ENCODE measurements at places on chromosomes 2 and 18.

DNA sequence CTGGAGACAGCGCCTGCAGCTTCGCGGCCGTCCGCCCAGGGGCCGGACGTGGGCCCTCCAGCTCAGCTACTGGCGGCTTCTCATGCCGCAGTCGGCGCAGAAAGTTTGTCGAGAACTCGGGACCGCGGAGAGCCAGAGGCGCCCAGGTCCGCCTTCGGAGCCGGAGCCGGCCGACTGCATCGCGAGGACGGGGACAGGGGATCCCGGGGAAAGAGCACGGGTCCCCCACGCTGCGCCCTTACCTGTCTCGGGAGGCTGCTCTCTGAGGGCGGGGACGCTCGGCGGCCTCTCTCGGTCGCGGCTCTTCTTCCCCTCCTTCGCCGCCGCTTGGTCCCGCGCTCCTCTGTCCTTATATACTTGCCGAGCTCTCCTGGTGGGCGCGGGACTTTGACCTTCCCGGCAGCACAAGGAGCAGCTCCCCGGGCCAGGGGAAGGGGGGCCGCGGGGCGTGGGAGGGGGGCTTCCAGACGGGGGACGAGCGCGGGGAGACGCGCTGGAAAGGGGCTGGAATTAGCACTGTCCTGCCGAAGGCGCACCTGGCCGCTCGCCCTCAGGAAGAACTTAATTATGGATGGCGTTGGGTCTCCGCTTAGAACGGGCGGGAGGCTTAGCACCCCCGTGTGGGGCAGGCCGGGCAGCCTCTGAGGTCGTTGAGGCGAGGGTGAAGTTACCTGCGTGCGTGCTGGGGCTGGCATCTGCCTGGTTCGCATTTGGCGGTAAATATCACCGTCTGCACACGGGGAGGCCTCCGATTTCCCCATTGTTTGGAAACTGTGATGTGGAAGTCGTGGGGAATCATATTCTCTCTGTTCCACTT lies at the start of gene POMC:
Gene POMC, minus strand, starts transcription at position 325 of the 817 bp plus-strand sequence. CDS start 3,808 bp downstream, outside the sequence.
- DNase-seq, result no peak

DNA sequence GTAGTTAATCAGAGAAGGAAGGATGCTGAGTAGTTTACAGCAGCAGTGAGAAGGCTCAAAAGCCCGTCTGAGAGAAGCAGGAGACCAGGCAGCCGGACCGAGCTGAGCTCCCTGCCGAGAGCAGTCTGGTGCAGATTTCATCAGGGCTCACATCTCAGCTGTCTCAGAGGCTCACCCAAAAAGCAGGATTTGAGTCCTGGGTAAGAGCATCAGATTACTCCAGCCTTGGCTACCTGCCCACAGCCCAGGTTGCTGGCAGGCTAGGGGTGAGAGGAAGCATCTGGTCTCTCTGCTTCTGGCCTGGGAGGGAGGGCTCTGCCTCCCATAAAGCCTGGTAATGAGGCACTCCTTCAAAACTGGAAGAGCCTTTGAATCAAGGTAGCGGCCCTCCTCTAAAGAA lies 140.5 kb downstream of the ST6GAL2 start:
- no peak for DNase-seq

DNA sequence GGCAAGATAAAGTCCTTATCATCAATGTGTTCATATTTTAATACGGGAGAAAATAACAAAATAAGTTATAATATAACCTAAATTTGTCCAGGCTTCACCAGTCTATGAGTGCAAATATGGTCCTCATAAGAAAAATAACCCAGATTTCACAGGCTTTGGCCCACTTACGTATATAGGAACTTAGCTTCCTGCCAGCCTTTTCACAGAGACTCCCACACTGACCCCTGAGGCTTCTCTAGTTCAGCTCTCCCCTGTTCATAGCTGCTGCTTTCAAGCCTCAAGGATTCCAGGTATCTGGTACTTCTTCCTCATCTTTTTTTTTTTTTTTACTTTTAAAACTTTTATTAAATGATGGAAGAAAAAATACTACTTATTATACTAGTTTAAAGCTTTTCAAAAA lies 74.9 kb upstream of the PELI1 start:
- DNase-seq, result no peak

DNA sequence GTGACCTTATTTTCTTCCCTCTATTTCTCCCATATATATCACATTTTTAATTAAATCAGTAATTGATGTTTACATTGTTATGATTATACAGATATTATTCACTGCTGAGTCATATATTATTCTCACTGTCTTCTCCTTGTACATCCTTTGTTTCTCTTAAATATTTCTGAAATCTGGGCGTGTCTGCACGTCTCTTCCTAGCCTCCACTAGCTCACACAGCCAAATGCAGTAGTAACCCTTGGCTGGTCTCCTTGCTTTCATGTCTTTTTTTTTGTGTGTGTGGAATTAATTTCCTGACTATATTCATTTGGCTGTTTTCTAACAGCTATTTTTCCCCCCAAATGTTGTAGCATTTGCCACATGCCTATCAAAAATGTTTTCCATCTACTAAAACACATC lies 15.8 kb downstream of the CCNYL1 start:
- DNase-seq, result no peak

DNA sequence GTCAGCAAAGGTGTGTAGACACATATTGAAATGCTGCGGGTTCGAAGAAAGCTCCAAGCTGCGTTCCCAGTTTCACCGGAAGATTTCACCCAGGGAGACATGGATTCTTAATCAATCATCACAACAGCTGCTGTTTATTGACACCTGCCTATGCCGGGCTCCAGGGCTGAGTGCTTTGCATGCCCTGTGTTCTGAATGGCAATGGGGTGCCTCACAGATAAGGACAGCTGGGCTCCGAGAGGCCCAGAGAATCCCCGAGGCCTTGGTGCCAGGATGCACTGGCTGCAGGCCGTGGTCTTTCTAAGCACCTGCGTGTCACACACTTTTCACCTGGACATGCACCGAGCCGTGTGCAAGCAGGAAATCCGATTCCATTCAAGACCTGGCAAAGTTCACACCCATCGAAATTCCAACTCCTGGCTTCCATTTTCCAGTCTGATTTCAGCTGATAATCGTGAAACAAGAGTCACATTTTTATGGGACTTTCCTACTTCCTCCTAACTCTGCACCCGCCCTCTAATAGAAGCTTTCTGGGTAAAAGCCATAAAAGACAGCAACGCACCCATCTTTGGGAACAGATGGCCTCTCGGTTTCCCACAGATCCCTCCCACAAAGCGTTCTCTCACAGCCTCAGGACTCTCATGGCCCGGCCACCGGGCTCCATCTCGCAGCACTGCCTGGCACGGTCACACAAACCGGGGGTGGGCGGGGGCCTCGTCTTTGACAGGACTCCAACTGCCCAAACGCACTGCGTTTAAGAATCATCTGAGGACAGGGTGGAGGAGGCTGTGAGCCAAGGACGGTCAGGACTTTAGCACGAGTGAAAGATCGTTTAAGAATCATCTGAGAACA lies 245.6 kb upstream of the SALL3 start:
- no peak for DNase-seq

- no peak for DNase-seq
These were observed 228.6 kb upstream of the RBBP8 start for GRCh38 chr18:22704586-22704918.
